Sigmoid colon (tissue), 7 donors: ENCODE measurements at places on chromosomes 2 and 18. TPM values are rescaled to one million over a fixed set of nuclear protein-coding genes. Genes with fewer than 3 reads are reported as not detected.

DNA sequence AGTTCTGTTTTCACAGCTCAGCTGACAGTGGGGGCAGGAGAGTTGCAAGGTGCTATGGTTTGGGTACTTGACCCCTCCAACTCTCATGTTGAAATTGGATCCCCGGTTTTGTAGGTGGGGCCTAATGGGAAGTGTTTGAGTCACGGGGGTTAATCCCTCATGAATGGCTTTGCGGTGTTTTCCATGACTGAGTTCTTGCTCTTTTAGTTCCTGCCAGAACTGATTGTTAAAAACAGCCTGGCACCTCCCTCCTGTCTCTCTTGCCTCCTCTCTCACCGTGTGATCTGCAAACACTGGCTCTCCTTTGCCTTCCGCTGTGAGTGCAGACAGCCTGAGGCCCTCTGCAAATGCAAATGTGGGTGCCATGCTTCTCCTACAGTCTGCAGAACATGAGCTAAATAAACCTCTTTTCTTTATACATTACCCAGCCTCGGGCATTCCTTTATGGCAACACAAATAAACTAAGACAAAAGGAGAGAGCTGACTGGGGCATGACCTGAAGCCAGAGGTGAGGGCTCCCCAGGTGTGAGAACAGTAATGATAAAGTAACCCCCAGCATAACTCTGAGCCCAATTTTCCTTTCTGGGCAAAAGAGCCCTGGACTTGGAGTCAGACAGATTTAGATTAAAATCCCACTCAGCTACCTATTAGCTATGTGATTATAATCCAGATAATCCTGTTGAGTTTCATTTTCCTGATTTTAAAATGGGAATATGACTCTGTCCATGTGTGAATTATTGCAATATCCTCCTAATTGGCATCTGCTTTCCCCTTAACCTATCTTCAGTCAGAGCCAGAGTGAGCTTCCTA is 64.9 kb upstream of the CAPN13 start:
- no peak for DNase-seq

- no peak for DNase-seq
Measured at GRCh38 chr18:58541789-58542425, 87.0 kb downstream of the ALPK2 start.

DNA sequence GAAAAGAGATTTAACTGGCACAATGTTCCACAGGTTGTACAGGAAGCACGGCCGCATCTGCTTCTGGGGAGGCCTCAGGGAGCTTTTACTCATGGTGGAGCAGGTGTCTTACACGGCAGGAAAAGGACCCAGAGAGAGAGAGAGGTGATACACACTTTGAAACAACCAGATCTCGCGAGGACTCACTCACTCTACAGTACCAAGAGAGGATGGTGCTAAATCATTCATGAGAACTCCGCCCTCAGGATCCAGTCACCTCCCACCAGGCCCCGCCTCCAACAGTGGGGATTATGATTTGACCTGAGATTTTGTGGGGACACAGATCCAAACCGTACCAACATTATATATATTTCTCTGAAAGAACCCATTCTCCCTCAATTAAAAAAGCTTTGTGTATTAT is 79.7 kb upstream of the DOCK10 start:
- DNase-seq, result no peak

- DNase-seq, result no peak
Measured at GRCh38 chr2:112472547-112473263, 9.3 kb upstream of the TTL start.

SIX2 gene
- total RNA-seq, result not detected

GRCh38 chr2:110858135-110858725 is 125.9 kb downstream of the ACOXL start:
- DNase-seq, result no peak

BCL2 gene
- 25.7 TPM for total RNA-seq
